ENCODE measurements at places on chromosomes 7 and 10. TPM values are rescaled to one million over a fixed set of nuclear protein-coding genes. Genes with fewer than 3 reads are reported as not detected.

DNA sequence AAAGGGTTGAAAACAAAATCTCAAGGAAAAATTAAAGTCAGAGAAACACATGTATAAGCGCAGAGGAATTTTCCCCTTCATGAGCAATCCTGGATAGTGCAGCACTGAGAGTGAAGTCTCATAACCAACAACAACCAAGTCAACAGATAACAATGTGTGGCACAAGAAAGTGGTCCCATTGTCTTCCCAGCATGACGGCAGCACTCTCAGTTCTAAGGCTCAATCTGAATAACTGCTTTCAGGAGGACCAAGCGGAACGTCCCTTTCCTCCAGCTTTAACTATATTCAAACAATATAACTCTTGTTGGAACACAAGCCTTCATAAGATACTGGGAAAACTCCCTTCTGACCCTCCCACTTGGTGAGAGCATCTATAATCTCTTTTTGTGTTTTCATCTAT, 137.9 kb downstream of the RAPGEF5 start:
- H3K4me3 ChIP-seq, result peak overlapping the region; percentile 66
- no peaks in the 10 kb centered on the region for H3K27me3 ChIP-seq
- H3K4me1 ChIP-seq, result no peaks in the 10 kb centered on the region
- peak overlapping the region; percentile 89 for H3K27ac ChIP-seq

- H3K4me3 ChIP-seq, result no peak overlapping the region
- no peaks in the 10 kb centered on the region for H3K27me3 ChIP-seq
- no peaks in the 10 kb centered on the region for H3K36me3 ChIP-seq
- H3K4me1 ChIP-seq, result no peaks in the 10 kb centered on the region
- no peak overlapping the region for H3K27ac ChIP-seq
Measured at GRCh38 chr10:55470840-55471239, 669.8 kb upstream of the PCDH15 start.

The OPN4 gene
- not detected for polyA plus RNA-seq

GRCh38 chr10:124494046-124494807, 32.6 kb downstream of the LHPP start:
- no peaks in the 10 kb centered on the region for H3K27me3 ChIP-seq
- peaks cover 3% of the 10 kb centered on the region for H3K36me3 ChIP-seq
- H3K27ac ChIP-seq, result no peak overlapping the region
- no peaks in the 10 kb centered on the region for H3K4me1 ChIP-seq
- H3K4me3 ChIP-seq, result no peak overlapping the region

The CBX3 gene
- polyA plus RNA-seq, result 95.4 TPM

- H3K36me3 ChIP-seq, result no peaks in the 10 kb centered on the region
- H3K27me3 ChIP-seq, result no peaks in the 10 kb centered on the region
- no peak overlapping the region for H3K4me3 ChIP-seq
- H3K4me1 ChIP-seq, result no peaks in the 10 kb centered on the region
- H3K27ac ChIP-seq, result no peak overlapping the region
Measured at GRCh38 chr7:106190589-106191330, 78.6 kb upstream of the SYPL1 start.

The UPF2 gene
- 7.4 TPM for polyA plus RNA-seq

GRCh38 chr10:109966961-109967738, 40.6 kb upstream of the ADD3 start:
- DNase-seq, result peak; percentile 89
- peaks cover 39% of the 10 kb centered on the region for H3K4me1 ChIP-seq
- H3K36me3 ChIP-seq, result no peaks in the 10 kb centered on the region
- H3K27me3 ChIP-seq, result no peaks in the 10 kb centered on the region
- H3K27ac ChIP-seq, result peak overlapping the region; percentile 65
- no peak overlapping the region for H3K4me3 ChIP-seq

The CALN1 gene
- polyA plus RNA-seq, result 0.02 TPM

DNA sequence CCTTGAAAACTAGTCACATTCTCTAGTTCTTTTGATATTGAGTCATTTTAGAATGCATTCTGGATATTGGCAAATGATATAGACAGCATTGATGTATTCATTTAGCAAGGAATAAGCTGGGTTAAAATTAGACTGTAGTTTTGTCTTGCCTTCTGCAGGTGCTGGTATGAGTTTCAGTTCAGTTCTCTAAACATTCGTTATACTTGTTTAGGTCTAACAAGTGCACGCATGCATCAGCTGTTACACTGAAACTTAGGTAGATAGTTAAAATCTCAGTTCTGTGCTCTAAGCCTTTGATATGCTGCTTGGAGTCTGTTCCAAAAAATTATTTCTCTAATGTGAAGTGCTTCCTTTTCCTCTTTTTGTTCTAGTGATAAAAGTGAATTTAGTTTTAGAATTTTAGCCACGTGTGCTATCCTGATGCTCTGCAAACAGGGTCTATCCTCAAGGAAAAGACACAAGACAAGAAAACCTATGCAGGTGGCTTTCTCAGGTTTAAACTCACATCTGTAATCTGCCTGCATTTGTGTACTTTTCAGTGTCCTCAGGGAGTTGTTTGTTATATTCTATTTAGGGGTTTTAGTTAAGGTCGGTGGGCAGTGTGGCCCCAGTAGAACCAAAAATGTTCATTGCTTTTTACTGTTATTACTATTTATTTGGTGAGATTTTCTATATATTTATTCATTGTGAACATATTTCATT, 409.0 kb downstream of the CDC14C start:
- H3K27me3 ChIP-seq, result no peaks in the 10 kb centered on the region
- no peak overlapping the region for H3K27ac ChIP-seq
- no peaks in the 10 kb centered on the region for H3K4me1 ChIP-seq
- DNase-seq, result no peak
